ENCODE measurements at places on chromosomes 6 and 20. TPM values are rescaled to one million over a fixed set of nuclear protein-coding genes. Genes with fewer than 3 reads are reported as not detected.
A peak's percentile ranks its signal among the peaks of the same experiment; 100 is the strongest.

- peak; percentile 41 for DNase-seq
Measured at GRCh38 chr6:169158691-169159090, 95.0 kb downstream of the THBS2 start.

- no peak for DNase-seq
Measured at GRCh38 chr6:169976301-169977081, 225.1 kb downstream of the ERMARD start.

DNA sequence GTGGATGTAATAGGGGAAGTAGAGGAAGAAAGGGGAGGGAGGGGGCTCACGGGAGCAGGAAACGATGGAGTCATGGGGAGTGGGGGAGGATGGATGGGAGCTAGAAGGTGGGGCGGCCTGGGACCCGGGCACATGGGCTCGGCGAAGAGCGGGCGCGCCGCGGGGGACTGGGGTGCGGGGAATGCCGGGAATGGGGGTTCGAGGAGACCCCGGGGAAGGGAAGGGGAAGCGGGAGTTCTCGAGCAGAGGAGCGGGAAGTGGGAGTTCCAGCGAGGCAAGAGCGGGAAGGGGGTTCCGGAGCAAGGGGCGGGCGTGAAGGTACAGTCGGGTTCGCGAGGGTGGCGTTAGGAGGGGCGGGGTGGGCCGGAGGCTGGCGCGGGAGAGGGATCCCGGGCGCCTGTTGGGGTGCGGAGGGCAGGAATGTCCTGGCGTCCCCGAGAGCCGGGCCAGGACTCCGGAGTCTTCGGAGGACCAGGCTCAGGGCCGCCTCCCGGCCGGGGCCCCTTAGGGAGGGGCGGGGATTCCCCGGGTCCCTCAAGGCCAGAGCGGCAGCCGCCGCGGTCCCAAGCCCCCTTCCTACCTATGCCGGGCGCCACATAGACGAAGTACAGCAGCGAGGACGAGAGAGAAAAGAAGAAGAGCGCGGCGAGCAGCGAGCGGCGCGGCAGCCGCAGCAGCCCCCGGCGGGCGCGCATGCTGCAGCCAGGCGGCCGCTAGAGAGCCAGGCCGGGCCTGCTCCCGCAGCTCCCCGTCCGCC lies 504 bp downstream of the B4GALT5 start:
- DNase-seq, result peak; percentile 17

- DNase-seq, result no peak
Measured at GRCh38 chr6:159062564-159062945, 17.8 kb upstream of the TAGAP start.

DNA sequence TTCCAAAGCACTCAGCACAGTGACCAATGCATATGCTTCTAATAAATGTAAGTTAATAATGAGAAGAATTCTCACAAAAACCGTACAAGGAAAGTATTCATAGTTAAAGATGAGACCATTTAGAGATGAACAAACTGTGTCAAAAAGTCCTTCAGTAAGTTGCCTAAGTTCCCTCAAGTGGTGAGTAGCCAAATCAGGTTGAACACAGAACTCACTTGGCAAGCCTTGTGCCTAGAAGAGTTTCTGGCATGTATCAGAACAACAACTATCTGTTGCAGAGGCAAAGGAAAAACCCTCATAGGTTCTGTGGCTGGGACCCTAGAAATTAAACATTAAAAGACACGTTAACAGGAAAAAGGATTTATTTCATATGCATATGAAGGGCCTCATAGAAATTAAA lies 129.6 kb upstream of the DOK5 start:
- DNase-seq, result peak; percentile 5

- DNase-seq, result no peak
Measured at GRCh38 chr6:60643870-60644269, 1642.2 kb downstream of the KHDRBS2 start.

- no peak for DNase-seq
Measured at GRCh38 chr20:18011482-18011881, 42.7 kb downstream of the MGME1 start.

DNA sequence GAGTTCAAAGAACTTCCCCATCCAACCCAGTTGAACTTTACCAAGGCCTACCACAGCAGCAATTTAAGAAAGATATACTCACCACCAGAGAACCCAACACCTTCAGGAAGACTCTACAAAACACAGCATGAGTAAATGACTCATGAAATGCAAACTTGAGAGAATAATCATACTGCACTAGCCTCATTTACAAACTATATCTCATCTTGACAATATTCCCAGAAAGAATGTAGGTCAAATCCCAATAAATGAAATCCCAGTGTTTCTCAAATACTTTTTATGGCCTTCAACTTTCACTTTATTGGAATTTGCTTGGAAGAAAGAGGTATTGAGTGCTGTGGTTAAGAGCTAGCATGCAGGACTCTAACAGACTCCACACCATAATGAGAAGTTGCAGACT lies 60.0 kb downstream of the FYN start:
- DNase-seq, result peak; percentile 74

- no peak for DNase-seq
Measured at GRCh38 chr20:23507346-23507745, 16.4 kb downstream of the CST8 start.

- peak; percentile 50 for DNase-seq
Measured at GRCh38 chr6:74598462-74599393, 607.1 kb downstream of the COL12A1 start.

GRCh38 chr6:167053895-167054530 lies 54.8 kb downstream of the CEP43 start:
- no peak for DNase-seq

- peak; percentile 58 for DNase-seq
Measured at GRCh38 chr6:28710466-28711191, 184.9 kb downstream of the GPX5 start.

GRCh38 chr6:29965563-29965872 lies 23.2 kb downstream of the HLA-A start:
- no peak for DNase-seq

DNA sequence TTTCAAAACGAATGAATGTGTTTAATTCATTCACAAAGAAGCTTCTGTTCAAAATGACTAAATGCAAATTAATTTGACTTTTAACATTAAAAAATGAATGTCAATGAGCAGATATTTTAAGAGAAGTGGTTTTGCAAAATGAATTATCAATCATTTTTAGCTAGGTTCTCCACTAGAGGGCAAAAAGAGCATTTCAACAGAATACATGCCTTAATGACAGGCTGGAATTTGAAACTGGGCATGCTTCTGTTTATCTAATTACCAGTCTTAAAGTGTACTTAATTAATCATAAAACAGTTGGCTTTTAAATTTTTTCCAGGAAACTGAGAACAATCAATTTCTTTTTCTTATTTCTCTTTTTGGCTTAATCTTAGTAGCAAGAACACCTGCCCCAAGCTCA lies 63.8 kb upstream of the TINAG start:
- DNase-seq, result peak; percentile 24

- DNase-seq, result peak; percentile 93
Measured at GRCh38 chr6:24927985-24928745, 7.6 kb downstream of the RIPOR2 start.

DNA sequence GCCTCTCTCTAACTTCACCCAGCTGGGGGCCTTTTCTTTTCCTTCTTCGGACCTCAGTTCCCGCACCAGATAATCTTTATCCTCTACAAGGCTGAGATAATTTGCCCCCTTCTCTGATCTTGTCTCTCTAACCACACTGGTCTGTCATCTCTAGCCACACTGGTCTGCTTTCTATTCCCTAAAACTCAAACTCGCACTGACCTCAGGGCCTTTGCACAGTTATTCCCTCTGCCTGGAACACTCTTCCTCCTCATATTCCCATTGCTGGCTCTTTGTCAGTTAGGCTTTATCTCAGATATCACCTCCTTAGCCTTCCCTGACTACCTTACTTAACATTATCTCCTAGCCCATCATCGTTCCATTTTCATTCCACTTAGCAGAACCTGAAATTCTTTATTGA lies 7.6 kb downstream of the RIMS4 start:
- DNase-seq, result no peak

DNA sequence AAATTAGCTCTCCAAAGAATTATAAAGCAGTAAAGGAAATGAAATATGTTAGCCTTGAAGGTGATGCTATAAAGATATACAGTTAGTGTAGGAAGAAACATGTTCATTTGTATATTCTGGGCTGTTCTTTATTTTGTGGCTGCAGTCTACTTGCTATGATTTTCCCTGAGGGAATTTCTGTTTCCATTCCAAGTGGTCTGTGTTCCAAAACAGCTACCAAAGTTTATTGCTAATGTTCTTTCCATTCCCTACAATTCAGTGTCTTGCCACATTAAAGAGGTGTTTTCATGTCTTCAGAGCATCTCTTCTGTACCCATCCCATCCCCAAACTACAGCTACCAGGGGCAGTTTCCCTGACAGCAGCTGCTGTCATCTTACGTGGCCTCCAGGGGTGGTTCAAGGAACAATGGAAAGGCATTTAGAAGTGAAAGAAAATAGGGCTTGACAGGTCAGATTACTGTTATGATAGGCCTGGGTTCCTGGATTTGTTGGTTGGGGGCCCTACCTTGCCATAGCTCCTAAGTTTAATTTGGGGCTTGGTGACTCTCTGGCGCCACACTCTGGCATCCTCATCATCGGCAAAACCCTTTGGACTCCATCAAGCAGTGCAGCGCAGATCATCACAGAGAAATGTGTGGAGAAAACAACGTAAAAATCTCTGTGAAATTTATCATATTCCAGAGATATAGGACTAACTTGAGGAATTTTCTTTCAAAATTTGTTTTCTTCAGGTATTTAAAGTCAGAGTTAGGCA lies 33.8 kb upstream of the AIG1 start:
- peak; percentile 24 for DNase-seq

- DNase-seq, result no peak
Measured at GRCh38 chr6:142726616-142727015, 218.4 kb downstream of the HIVEP2 start.

GRCh38 chr6:43707767-43708166 lies 20.2 kb upstream of the MRPS18A start:
- DNase-seq, result no peak

GRCh38 chr20:5863040-5863833 lies 87.1 kb downstream of the TRMT6 start:
- peak; percentile 72 for DNase-seq

DNA sequence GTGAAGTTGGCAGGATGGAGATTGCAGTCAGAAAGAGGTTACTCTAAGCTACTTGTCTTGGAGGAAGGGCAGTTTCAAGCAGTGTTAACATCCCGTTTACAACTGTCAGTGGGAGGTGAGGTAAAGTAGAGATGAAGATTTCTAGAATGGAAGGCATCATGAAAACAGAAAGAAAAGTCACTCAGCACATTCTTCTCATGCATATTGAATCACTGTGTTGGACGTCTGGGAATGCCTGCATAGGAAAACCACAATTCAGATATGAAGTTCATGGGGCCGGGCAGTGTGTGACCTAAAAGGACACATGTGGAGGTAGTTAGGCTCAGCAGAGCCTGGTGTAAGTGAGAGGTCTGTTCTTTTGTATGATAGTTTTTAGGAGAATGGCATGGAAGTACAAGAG lies 73.5 kb upstream of the LAMP5 start:
- DNase-seq, result peak; percentile 17

- no peak for DNase-seq
Measured at GRCh38 chr6:83505356-83505755, 7.0 kb upstream of the PRSS35 start.

DNA sequence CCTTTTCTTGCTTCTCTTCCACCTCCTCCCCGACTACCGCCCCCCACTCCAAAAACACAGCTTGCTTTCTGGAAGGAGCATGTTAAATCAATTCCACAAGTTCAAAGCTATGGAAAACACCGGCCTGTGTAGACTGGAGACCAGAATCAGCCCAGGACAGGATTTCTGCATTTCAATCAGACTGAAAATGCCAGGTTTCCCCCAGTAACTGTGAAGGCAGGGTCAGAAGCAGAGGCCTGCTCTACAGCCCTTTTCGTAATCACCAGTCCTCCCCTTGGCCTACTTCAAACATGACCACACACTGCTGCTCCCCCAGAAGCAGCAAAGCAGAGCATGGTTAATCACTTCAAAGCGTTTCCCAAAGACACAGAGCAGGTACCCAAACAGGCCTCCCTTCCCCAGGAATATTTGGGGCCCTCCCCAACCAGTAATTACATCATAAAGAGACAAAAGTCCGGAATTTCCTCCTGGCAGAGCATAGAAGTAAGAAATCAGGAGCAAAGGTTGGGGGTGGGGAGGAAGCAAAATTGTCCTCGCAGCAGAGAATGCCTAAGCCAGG lies 38.4 kb downstream of the ZMYND8 start:
- peak; percentile 65 for DNase-seq

GRCh38 chr20:47818996-47819609 lies 33.8 kb upstream of the SULF2 start:
- no peak for DNase-seq

Gene SAMD3
- total RNA-seq, result 3.1 TPM

Gene NMBR
- total RNA-seq, result not detected

Gene CHRNA4
- total RNA-seq, result not detected

Gene ZC2HC1B
- not detected for total RNA-seq

Gene MICB
- 11.7 TPM for total RNA-seq

Gene CENPW
- total RNA-seq, result 15.0 TPM

Gene NOX3
- total RNA-seq, result not detected

Gene BANF2
- total RNA-seq, result not detected

Gene BTN1A1
- total RNA-seq, result not detected

Gene AGER
- total RNA-seq, result 0.28 TPM
